ENCODE measurements at places on chromosomes 6 and 20.

- DNase-seq = no peak
Observed at GRCh38 chr6:38319256-38320212, 320.2 kb downstream of the BTBD9 start.

DNA sequence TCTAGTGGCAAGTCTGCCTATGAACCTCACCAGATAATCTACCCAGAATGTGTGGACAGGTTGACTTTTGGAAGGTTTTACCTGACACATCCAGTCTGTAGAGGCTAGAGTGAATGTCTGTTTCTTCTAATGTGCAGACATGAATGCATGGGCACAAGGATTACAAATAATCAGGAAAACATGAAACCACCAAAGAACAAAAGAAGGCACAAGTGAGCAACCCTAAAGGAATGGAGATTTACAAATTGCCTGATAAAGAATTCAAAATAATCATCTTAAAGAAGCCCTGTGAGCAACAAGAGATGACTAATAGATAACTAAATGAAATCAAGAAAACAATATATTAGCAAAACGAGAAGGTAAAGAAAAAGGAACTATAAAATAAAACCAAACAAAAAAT, 876.1 kb upstream of the ADGRB3 start:
- no peak for DNase-seq

DNA sequence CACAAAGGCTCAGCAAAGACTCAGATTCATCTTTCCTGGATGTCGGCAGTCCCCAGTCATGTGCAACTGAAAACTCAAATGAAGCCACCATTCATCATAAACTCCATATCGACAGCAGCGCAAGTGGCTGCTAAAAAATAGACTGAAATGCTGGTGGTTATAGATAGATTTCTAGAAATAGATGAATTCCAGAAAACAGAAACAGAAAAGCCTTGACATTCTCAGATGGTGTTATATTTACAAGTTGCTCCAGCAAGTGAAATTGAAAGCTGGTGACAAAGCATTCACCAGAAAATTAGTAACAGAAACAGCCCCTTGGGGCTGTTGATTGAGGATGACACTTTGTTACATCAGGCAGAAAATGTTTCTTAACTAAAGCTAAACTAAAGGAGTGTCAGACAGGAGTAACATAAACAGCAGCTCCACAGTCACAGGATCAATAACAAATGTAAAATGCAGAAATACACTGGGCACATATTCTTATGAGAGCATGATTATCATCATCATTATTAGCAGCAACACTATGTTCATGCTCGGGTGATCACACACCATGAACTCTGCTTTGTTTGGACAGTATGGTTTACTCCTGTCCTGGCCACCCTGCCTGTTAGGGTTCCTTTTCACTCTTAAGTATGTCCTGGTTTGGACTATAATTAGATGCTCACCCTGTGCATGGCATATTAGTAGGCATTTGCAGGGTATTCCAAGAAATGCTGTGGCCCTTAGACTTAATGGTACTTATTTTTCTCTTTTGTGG, 36.4 kb upstream of the SLC35F1 start:
- no peak for DNase-seq

GRCh38 chr6:79847426-79847825, 99.9 kb downstream of the ELOVL4 start:
- DNase-seq = no peak

GRCh38 chr6:52362443-52363227, 684 bp downstream of the PAQR8 start:
- peak; percentile 49 for DNase-seq

GRCh38 chr6:56749632-56750151, 107.0 kb upstream of the DST start:
- DNase-seq = no peak
